Bone marrow (tissue), 2 donors: ENCODE measurements at places on chromosomes 1 and 21.

- no peak for DNase-seq
Observed at GRCh38 chr1:244865028-244865371, 657 bp upstream of the HNRNPU start.

DNA sequence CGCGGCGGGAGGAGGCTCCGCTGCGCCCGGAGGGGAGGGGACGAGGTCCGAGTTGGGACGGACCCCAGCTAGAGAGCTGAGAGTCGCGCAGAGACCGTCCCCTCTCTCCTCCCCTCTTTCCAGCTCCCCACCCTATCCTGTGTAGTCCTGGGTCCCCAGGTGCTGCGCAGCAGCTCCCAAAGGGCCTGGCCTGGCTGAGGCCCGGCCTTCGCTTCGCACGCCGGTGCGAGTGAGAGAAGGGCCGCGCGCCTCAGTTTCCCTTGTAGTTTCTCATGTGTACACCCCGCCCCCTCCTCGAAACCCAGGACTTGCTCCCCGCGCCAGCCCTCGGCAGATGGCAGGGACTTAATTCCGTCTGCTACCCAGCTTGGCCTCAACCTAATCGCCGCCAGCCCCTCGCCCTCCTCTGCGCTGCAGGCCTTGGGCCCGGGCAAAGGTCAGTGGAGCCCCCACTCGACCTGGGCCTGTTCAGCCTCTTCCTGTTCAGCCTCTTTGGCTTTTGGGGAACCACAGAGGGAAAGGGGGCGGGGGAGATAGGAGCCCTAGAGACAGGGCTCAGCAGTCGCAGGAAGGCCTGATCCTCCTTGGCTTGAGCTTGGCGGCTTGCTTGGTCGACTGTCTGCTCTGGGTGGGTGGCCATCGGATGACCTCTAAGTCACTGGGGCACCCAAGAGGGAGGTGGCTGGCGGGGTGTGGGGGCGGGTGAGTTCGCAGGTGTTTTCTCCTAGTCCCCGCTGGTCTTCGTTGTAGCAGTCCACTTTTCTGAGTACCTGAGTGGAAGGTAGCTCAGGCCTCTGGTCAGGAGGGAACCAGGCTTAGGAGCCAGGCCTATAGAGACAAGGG lies 1.0 kb downstream of the ZNF687 start:
- DNase-seq, result peak; percentile 36

- no peak for DNase-seq
Observed at GRCh38 chr1:112937495-112937894, 18.5 kb downstream of the SLC16A1 start.

- DNase-seq, result no peak
Observed at GRCh38 chr1:229953736-229954326, 113.2 kb upstream of the GALNT2 start.

GRCh38 chr1:25579292-25580252 lies 36.2 kb downstream of the LDLRAP1 start:
- no peak for DNase-seq

DNA sequence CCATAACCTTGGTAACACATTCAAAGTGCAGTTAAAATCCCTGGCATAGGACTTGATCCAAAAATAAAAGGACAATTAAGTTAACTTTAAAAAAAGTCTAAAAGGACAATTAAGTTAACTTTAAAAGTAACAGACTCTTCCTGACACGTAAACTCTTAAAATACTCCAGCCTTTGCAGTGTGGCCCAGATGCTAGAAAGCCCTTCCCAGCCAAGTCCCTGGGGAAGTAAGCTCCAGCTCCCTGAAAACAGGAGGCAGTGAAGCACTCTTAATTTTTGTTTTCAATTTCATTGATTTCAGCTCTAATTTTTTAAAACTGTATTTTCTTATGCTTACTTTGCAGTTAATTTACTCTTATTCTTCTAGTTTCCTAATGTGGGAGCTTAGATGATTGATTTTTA lies 5.1 kb upstream of the AIM2 start:
- DNase-seq, result no peak

DNA sequence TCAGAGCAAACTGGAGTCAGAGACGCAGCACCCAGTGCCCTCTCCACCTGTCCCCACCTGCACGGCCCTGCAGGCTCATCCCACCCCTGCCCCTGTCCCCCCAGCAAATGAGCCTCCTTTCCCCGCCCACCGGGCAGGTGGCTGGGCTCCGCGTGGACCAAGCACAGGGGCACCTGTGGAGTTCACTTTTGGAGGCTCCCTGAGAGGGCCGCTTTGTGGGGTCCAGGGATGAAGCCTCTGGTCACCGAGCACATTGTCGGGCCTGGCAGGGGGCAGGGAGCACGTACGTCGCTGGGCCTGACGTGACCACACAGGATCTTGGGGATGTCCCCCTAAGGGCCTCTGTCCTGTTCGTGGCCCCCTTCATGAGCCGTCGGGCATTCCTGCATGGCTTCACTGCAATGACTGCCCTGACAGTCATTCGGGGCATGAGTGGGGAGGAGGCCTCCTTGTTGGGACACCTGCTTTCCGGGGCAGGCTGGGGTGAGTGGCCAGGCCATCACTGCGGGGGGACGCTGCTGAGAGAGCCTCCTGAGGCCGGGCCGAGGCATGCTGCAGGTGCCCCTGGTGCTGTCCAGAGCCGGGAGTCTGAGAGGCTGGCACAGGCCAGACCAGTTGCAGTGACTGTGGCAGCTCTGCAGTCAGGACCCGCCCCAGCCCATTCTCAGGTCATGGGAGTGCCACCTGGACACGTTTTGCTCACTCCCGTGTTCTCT lies 19.7 kb downstream of the SLX9 start:
- no peak for DNase-seq

GRCh38 chr1:17630048-17630830 lies 90.7 kb downstream of the ARHGEF10L start:
- no peak for DNase-seq

DNA sequence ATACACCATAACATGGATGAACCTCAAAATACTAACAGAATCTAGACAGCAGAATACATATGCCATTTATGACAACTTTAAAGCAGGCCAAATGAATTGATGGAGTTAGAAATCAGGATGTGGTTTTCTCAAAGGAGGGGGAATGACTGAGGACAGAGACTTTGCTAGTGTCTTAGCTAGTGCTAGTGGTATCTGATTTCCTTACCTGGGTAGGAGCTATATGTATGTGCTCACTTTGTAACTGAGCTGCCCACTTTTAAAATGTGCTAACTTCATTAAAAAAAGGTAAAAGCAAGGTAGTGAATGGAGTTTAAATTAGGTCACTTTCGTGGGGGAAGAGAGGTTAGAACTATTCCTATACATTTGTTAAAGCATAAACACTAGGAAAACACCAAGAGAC lies 2.6 kb downstream of the GTF2B start:
- no peak for DNase-seq

DNA sequence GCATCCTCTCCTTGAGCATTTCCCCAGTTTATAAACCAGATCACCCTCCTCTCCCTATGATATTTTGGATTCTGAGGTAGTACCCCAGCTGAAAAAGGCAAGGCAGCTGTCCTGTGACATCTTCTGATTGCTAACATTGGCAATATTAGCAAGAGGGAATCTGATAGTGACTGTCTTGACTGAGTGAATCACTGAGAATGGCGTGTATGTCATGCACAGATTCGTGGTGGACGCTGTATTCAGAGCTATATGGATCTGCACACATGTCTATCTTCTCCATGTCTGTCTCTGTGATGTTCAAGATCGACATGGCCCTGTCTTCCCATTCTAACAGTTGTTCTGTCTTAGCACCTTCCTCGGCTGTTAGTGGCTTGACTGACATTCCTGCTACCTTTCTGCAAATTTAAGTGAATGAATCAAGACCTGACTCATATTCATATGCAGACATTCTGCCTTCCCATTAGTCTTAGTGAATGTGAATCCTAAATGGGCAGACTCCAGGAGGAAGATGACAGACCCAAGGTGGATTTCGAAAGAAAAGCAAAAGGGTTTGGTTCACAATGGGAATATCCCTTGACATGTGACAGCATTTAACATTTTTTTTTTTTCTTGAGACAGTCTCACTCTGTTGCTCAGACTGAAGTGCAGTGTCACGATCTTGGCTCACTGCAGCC lies 97.7 kb downstream of the PGBD5 start:
- no peak for DNase-seq

DNA sequence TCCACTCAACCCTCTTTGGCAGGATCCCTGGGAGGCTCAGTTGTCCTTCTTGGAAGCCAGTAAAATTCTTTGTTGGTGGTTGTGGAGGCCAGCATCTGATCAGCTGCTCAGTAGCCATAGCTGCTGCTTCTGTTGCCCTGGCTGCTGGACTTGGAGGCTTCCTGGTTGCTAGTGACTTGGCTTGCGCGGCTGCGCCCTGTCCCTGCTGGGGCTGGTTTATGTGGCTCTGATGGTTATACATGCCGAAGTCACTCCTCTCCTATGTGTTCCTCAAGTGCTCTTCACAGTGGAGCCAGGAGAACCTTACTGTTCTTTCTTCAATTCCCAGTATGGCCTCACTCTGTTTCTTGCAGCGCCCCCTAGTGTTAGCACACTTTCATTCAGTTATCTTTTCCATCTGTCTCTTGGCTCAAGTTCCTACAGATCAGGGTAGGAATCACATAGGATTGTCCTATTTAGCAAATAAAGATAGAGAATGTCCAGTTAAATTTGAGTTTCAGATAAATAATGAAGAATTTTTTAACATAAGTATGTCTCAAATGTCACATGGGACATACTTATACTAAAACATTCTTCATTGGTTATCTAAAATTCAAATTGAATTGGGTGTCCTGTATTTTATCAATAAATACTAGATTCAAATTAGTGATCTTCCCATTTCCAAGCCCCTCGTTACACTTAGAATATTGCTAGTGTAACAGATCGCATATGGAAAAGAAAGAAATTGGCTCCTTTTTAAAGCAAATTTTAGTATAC lies 176.5 kb downstream of the TGFB2 start:
- no peak for DNase-seq

DNA sequence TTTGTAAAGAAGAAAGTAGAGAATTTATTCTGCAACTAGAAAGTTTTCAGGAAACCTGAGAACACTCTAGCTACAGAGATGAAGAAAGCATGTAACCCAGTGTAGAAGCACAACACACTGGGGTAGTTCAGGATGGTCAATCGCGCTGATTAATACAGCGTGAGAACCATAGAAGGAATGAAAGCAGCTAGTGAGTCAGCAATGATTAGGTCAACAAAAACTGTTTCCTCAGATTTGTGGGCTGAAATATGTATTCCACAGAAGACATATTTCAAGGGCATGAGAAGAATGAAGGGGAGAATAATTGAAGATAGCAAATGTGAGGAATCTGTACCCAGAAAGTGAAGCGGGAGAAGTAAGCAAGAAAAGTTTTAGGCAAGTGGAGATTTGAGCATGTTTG lies 97.8 kb upstream of the ADGRL2 start:
- DNase-seq, result no peak

DNA sequence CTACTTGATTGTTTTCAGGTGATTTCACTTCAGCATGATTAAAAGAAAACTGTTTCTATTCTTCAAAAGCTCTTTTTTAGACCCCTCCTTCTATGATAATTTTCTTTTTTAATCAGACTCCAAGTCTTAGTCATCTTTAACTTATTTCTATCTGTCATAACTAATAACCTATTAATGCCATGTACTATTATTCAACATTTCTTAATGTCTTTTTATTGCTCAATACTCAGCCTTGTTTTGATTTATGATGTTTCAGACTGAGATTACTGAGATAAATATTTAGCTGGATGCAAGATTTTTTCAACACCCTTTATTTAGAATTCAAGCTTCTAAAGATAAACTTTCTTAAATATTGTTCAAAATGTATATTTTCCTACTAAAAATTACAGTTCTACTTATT lies 53.6 kb downstream of the ATP6V1G3 start:
- DNase-seq, result no peak
